Stimulated activated CD8-positive, alpha-beta memory T cell treated with anti-CD3 and anti-CD28 coated beads, Interleukin-15, amount 100 ng/mL, for 48 hours (primary cell): ENCODE measurements at places on chromosomes 12 and 14.

DNA sequence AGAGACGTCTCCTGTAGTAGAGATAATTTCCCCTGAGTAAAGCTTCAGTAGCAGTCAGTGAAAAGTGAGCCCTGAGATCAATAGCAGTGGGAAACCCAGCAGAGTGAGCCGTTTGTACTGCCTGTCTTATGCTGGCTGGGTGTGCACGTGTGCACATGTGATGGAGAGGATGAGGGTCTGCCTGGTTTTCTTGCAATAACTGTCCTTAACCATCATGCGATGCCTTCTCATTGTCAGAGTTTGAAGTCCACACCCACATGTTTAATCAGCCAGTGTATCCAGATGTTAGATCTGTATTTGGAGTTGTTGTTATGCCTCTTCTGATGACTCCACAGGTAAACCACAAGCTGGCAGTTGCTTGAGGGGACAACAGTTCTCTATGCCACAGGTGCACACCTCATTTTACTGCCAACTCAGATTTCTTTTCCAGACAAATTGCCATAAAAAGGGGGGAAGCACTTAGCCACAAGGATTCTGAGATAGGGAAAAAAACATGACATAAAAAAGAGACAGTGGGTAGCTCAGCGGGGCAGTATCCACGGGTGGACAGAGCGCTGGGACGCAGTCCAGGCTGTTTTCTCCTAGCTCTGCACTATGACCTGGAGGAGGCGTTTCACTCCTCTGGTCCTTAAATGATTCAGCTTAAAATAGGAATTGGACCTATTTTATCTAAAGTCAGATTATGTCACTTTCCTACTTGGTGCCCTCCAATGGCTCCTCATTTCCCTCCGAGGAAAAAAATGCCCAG lies 192.3 kb downstream of the ANO6 start:
- DNase-seq: no peak

DNA sequence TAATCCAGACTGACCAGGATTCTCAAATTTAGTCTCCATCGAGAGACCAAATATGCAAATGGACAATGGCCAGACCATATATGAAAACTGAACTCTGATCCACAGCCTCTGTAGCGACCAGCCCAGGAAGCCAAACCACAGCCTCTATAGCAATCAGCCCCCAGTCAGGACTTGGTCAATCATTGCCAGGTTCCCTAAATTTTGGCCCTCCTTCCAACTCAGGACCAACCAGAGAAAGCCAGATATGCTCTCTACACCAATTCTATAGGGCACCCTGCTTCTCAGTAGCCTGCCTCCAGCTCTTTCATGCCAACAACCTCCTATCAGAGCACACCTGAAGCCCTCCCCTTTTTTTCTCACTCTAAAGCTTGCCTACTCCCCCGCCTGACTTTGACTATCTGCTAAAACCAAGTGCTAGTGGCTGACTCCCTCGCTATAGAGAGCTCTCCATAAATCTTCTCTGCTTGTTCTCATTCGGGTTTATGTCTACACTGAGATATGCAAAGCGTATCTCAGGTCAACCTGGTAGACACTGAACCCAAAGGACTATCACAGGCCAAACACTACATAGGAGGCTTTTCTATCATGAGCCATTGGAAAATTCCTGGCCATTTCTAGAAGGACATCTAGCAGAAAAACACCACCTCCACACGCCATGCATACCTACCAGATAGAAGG lies 110.5 kb upstream of the FUT8 start:
- no peak for DNase-seq

GRCh38 chr14:79050787-79051727 lies 880.9 kb downstream of the NRXN3 start:
- DNase-seq: no peak

DNA sequence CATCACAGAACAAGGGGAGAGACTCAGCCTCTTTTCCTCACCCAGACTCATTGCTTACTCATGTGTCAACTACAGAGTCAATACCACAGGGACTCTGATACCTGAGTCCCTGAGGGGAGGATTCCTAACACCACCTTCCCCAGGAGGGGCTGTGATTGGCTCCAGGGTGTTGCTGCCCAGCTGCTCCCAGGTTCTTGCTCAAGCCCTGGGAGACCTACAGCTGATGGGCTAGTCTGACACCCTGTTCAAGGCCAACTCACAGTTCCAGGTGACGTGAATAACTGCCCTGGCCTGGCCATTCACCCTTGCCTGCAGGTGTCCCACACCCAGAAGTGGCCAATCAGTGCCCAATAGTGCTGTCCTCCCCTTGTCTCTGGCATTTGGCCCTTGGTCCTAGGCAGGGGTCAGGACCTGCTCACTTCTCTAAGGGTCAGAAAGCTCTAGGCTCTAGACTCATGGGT lies 8.6 kb downstream of the SPRYD4 start:
- no peak for DNase-seq

DNA sequence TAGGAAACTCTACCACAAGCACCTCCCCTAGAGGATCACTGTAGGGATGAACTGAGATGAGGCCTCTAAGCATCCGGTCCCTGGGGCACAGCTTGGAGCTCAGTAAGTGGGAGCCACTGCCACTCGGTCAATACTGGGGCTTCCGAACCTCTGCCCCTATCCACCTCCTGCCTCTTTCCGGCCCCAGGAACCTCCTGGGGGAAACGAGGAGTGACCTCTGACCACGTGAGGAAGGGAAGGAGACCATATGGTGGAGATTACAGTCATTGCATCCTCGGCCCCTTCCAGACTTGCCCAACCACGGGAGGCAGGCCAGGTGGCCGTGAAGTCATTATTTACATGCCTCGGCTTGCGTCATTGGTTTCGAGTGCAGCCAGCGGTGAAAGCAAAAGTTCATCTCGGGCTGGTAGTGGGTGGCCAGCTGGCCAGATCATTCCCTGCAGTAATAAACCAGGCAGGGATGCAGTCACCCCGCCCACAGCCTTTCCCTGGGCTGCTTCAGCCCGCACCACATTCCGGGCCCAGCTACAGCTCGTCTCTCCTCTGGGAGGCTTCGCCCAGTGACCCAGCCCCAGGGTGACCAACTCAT lies 65.4 kb downstream of the C14orf132 start:
- DNase-seq: no peak

- no peak for DNase-seq
Measured at GRCh38 chr12:45638386-45638785, 91.1 kb upstream of the ARID2 start.

DNA sequence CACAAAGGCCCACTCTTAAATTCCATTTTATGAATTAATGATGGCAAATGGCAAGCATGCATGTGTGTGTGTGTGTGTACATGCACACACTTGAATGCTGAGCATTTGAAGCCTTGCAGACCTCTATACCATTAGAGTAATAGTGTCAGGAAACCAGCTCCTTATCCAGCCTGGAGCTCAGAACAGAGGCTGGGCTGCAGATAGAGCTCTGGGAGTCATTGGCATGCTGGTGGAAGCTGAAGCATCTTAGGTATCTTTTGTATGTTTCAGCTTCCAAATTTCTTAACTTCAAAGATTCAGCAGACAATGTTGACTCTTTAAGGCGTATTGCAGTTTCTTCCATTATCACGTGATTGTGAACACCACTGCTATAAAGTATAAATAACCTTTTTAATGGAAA lies 192.9 kb upstream of the ARHGAP5 start:
- no peak for DNase-seq
